ENCODE measurements at places on chromosomes 13 and 19. TPM values are rescaled to one million over a fixed set of nuclear protein-coding genes. Genes with fewer than 3 reads are reported as not detected.

DNA sequence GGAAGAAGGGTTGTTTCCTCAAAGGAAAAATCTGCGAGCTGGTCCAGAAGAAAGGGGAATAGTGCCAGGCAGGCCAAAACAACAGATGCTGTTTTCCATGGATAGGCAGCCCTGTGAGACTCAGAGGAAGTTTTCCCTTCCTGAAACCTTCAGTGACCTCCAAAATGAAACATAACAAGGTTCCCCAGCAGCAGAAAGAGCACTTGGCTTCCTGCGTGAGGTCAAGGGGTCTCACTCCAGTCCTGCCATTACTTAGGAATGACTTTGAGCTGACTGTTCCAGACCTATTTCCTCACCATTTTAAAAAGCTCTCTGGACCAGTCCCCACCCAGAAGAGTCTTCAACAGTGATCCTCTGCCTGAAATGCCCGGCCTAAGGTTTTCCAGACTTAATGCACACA is 104.6 kb upstream of the IPO5 start:
- peaks cover 5% of the 10 kb centered on the region for H3K27me3 ChIP-seq
- H3K4me1 ChIP-seq: peaks cover 9% of the 10 kb centered on the region
- H3K4me3 ChIP-seq: no peak overlapping the region
- DNase-seq: no peak
- H3K27ac ChIP-seq: no peak overlapping the region
- H3K36me3 ChIP-seq: no peaks in the 10 kb centered on the region

ZNF208 gene
- total RNA-seq: 1.2 TPM

ZNF700 gene
- 9.4 TPM for total RNA-seq

MYO16 gene
- total RNA-seq: not detected

Data from osteoblast (primary cell).